Right renal pelvis (tissue), 4 donors: ENCODE measurements at places on chromosomes 1 and 21.
A peak's percentile ranks its signal among the peaks of the same experiment; 100 is the strongest.

DNA sequence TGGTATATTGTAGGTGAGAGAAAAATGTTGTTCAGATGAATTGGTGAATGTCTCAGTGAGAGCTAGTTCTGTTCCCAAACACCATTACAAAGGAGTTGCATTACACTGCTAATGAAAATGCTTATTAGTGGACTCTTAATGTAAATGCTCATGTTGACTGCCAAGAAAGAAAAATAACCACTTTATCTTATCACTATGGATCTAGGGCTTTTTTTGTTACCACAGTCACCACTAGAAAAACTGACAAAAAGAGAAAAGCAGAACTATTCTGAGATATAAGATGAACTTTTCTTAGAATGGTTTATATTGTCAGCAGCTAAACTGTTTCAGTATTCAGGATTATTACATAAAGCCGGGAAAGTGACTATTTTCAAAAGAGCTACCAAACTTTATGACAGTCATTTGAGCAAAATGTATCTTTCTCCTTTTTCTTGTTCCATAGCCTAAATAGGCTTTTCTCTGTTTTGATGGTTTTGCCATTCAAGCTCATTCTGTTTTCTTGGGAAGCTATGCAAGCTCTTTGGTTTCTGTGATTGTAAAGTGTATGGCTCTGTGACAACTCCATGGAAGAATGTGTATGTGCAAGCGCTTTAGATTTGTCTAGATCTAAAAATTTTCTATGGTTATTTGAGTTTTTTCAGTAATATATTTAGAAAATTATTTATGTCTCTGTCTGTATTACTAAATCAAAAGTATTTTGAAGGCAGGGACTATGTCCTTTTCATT is 64.2 kb upstream of the DPH5 start:
- no peak for DNase-seq

DNA sequence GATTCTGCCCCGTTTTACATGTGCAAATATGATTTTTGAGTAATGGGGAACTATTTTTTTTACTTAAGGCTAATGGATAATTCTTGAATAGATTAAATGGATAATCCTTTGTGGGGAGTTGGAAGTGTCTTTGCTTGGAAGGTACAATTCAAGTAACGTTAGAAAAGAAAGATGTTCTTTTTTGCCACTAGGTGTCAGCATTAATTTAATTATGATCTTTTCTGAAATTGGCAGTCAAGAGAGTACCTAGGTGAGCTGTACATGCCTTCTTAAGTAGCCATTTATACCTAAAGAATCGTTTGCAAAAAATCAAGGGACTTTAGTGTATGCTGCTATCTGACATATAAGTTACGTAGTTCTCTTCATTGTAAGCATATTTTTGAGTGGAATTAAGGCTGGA is 2.2 kb downstream of the FBXO28 start:
- peak; percentile 11 for DNase-seq

DNA sequence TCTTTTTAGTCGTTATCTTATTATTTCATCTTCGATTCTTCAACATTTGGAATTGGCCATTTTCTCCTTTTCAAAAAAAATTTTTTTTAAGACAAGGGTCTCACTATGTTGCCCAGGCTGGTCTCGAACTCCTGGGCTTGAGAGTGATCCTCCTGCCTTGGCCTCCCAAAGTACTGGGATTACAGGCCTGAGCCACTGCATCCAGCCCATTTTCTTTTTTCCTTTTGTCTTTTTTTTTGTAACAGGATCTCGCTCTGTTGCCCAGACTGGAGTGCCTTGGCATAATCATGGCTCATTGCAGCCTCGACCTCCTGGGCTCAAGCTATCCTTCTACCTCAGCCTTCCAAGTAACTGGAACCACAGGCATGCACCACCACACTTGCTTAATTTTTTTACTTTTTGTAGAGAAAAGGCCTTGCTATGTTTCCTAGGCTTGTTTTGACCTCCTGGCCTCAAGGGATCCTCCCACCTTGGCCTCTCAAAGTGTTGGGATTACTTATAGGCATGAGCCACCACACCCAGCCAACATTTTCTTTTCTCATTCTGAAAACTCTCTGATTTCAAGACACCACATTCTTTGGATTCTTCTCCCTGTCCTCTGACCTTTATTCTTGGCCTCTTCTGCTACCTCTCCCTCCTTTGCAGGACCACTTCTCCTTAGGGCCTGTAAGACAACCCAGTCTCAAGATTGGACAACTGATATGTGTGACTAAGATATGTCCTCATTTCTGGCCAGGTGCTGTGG is 6.0 kb upstream of the MAP1LC3C start:
- no peak for DNase-seq

DNA sequence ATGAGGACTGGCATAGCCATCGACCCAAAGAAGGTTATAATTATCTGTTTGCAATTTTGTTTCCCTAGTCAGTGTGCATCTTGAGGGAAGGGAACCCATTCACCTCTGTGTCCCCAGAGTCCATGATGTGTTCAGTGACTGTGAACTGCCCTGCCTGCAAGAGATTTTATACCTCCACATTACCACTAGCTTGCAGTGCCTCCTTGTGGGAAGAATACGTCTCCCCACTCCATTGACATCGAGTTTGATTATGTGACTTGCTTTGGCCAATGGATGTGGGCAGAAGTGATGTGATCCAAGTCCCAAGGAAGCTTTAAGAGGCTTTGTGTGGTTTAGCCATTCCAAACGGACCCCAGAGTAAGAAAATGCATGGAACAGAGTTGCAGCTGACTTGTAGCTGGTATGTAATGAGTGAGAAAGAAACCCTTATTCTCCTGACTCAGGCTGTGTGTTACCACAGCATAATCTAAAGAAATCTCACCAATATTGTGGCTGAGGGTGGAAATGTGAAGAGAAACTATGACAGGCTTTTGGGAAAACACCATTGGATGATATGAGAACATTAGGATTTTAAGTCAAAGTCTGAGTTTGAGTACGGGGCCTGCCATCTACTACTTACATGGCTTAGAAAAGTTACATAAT is 47.8 kb upstream of the NRDC start:
- DNase-seq, result no peak

GRCh38 chr1:66206563-66207144 is 327.3 kb upstream of the SGIP1 start:
- DNase-seq, result no peak
